ENCODE measurements at places on chromosomes 2 and 18.

- no peak for DNase-seq
Measured at GRCh38 chr18:55386545-55386944, 201.4 kb downstream of the TCF4 start.

DNA sequence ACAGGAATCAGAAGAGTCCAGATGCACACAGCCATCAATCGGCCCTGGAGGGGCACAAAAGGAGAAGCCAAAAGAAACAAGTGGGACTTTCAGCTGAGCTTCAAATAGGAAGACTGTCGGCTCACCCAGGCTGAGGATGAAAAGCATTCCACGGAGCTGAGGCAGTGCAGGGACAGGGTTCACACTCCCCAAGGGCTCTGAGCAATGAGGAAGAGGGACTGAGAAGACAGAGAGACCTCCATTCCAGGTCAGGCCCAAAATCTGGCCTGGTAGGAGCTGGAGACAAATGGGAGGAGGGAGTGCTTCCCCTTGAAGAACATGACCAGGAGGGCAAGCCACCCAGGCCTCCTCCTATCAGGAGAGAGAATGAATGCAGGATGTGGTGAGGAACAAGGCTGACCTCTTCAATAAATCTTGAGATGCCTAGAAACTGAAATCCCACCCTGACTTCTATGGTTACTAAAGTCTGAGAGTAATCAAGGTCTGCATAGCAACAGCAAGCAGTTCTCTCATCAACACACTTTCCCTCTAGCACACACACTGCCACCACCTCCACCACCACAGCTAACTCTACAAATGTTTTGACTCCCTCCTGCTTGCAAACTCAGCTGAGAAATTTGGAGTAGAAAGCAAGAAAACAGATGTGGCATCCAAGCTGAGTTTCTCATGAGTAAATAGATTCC lies 434.4 kb downstream of the TNS1 start:
- DNase-seq, result no peak

- no peak for DNase-seq
Measured at GRCh38 chr2:168666339-168666738, 136.1 kb upstream of the NOSTRIN start.

DNA sequence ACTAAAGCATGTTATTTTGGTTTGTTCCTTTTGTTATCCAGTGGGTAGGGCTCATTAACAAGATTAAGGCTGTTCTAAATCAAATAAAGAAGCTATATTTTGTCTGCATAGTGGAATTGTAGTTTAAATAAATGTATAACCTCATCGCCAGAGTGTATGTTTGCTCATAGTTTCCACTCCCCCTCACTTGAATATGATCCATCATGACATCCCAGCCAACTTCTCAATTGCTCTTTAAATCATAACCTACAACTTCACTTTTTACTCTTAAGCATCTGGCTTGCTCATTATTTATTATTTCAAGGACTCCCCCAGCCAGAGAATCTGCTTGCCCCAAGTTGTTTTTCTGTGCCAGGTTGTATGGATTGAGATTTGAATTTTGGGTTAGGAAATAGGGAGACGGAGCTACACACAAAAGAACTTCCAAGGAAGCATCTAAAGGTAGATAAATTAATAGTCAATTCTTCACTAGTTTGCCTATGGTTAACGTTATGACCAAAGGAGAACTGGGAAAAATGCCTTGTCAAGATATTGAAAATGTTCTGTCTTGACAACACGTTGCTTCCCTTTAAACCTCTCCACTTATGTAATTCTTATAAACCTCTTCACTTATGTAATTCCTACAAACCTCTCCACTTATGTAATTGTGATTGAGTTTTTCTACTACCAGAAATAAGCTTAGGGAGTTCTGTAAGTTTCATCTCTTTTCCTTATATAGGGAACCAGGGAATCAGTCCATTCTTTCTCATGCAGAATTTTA lies 55.4 kb upstream of the UPP2 start:
- no peak for DNase-seq

- no peak for DNase-seq
Measured at GRCh38 chr2:128360711-128361110, 42.0 kb upstream of the HS6ST1 start.

- no peak for DNase-seq
Measured at GRCh38 chr2:233481368-233482142, 85.0 kb downstream of the USP40 start.

- DNase-seq, result no peak
Measured at GRCh38 chr2:33425161-33425560, 51.3 kb upstream of the RASGRP3 start.

GRCh38 chr2:229815342-229815741 lies 101.0 kb upstream of the DNER start:
- no peak for DNase-seq

- no peak for DNase-seq
Measured at GRCh38 chr2:181995289-181995688, 9.6 kb downstream of the PPP1R1C start.
